Stimulated activated CD8-positive, alpha-beta memory T cell treated with anti-CD3 and anti-CD28 coated beads, Interleukin-4, amount 100 ng/mL, for 48 hours (primary cell): ENCODE measurements at places on chromosomes 5 and 9.

GRCh38 chr5:166961913-166962312 lies 1329.5 kb upstream of the WWC1 start:
- no peak for DNase-seq

DNA sequence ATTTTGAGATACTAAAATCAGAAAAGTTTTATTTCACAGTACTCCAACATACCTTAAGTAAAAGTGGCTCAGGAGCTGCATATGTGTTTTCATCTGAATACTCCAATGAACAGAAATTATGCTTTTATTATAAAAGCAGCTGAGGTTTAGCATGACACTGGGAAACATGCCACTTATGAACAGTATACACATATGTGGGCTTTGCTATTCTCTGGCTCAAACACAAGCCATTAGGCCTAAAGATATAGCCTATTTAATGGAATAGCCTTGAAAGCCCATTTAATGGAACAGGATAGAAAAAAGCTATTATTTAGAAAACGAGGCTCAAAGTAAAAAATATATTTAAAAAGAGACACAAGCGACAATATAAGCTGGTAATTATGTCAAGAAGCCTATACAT lies 74.1 kb downstream of the SLC38A9 start:
- no peak for DNase-seq

- DNase-seq: no peak
These were observed 8.1 kb downstream of the ARRDC3 start for GRCh38 chr5:91374893-91375520.

GRCh38 chr9:127640908-127641545 lies 28.9 kb downstream of the STXBP1 start:
- no peak for DNase-seq

- no peak for DNase-seq
These were observed 24.3 kb downstream of the ISOC1 start for GRCh38 chr5:129118826-129119225.

DNA sequence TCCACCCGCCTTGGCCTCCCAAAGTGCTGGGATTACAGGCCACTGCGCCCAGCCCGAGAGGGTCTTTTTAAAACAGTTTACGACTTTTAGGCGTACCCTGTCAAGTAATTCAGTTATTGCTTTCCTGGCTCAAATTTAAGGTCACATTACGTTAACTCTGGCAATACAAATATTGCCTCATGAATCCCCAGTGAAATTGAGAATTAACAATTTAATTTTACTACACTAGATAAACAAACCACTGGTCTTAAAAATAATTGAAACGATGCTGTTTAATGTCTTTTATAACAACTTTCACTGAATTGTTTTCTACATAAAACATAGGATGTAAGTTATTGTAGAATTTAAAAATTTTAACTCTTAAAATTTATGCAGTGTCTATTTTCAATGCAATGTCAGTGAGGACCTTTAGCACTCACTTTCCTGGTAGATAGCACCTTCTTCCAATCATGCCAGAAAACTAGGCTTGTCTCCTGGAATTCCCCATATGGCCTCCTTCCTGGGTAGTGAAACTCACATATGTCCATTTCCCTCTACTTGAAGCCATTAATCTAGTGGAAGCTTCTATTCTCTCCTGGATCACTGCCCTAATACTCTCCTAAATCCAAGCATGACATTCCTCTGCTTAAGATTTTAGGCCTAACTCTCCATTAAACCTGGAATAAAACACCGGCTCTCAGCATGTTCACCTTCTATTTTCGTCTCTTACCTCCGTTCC lies 13.5 kb downstream of the BASP1 start:
- no peak for DNase-seq

GRCh38 chr9:81822967-81823366 lies 105.3 kb upstream of the SPATA31D4 start:
- no peak for DNase-seq

- no peak for DNase-seq
These were observed 3.2 kb downstream of the OTP start for GRCh38 chr5:77635067-77635916.

- DNase-seq: no peak
These were observed 385.6 kb upstream of the ST8SIA4 start for GRCh38 chr5:101288633-101289032.

- no peak for DNase-seq
These were observed 1.6 kb downstream of the DCTN4 start for GRCh38 chr5:150757087-150757649.

GRCh38 chr9:129421371-129421770 lies 199.5 kb downstream of the C9orf50 start:
- no peak for DNase-seq

DNA sequence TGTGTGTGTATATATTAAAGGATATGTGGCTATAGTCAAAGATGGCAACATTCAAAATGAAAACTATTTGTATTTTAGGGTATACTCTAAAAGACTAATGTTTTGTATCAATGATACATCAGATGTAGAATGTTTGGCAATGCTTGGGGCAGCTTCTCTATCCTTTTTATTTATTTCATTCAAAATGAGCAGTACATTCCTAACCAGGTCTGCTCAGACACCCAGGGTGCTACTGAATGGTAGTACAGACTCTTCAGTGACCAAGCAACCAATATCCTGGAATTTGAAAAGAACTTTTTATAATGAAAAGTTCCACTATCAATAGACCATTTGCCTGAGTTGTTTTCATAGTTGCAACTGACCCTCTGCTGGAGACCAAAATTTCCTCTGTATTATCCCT lies 23.9 kb downstream of the MEGF9 start:
- no peak for DNase-seq

- no peak for DNase-seq
These were observed 30.0 kb upstream of the RICTOR start for GRCh38 chr5:39104221-39104620.

- DNase-seq: no peak
These were observed 20.8 kb downstream of the UGT3A2 start for GRCh38 chr5:36045895-36046294.

DNA sequence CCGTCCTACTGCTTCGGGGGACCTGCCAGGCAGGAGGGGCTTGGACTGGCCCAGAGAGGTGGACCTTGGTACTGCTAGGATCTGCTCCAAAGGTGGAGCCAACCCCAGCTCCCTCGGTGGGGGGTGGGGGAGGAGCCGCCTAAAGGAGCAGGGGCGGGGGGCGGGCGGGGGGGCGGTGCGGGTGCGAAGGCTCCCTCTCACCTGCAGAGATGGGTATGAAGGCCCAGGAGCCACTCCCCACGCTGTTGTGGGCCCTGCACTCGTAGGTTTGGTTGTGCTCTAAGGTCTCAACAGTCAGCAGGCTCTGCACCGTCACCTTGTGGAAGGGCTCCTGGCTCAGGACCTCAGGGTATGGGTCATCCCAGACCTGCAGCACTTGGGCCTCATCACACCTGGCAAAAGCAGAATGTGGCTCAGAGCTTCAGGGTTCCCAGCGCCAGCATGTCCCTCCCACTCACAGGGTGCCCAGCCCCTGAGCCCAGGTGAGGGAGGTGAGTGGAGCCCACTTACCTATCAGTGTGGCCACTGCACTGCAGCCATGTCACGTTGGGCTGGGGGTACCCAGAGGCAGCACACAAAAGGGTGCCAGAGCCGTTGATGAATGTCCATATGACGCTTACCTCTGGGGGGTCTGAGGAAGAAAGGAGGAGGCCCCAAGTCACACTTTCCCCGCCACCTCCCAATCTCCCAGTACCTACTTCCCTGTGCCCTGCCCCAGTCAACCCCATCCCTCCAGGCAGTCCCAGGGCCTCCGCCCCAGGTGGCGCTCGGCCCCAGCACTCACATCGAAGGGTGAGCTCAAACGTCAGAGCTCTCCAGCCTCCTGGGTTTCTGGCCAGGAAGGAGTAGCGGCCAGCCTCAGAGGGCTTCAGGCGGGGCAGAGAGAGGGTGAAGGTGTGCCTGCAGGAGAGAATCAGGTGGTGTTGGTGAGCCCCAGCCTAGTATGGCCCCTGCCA lies 16.4 kb downstream of the CSF1R start:
- no peak for DNase-seq

DNA sequence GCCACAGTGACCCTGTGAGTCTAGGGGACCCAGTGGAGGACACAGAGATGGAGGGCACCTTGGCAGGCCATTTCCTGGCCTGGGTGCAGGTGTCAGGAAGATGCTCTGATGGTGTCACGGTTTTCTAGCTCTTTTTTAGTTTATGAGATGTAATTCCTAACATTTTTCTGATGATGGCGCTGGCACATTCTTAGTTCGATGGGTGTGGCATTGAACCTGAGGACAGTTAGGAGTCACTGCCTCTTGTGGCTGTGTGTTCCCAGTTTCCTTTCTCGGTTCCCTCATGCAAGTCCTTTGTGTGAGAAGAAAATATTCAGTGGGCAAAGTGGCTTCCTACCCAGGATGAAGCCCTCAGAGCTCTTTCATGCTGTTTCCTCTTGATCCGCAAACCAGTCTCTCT lies 129.4 kb upstream of the ICE1 start:
- DNase-seq: no peak

GRCh38 chr5:79484731-79485130 lies 29.2 kb downstream of the HOMER1 start:
- no peak for DNase-seq

DNA sequence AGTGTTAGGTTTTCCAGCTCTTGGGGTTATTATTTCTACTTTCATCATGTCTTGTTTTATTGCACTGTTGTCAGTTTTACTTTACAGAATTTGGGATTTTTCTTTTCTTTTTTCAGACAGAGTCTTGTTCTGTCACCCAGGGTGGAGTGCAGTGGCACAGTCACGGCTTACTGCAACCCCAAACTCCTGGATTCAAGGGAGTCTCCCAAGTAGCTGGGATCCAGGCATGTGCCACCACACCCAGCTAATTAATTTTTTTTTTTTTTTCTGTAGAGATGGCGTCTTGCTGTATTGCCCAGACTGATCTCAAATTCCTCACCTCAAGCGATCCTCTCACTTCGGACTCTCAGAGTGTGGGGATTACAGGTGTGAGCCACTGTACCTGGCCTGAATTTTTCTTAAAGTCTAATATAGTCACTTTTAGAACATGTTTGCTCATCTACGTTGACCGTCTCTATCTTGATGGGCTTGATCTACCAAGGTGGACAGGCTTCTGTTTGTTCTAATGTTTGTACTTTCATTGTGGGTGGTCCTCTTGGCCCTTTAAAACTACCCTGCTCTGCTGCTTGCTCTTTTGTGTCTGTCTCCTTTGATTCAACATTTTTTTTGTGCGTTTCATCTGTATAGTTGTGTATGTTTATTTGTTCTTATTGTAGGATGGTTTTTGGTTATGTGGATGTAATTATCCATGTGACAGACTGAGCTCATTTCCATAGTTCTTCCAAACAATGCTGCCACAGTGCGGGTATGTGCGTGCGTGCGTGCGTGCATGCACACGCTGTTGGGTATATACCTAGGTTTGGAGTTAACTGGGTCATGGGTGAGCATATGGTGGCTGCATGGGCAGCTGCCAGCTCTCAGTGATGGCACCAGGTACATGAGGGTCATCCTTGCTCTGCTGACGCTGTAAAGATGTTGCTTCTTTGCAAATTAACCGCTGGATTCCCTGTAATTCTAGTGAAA lies 18.1 kb downstream of the PRRC2B start:
- no peak for DNase-seq

DNA sequence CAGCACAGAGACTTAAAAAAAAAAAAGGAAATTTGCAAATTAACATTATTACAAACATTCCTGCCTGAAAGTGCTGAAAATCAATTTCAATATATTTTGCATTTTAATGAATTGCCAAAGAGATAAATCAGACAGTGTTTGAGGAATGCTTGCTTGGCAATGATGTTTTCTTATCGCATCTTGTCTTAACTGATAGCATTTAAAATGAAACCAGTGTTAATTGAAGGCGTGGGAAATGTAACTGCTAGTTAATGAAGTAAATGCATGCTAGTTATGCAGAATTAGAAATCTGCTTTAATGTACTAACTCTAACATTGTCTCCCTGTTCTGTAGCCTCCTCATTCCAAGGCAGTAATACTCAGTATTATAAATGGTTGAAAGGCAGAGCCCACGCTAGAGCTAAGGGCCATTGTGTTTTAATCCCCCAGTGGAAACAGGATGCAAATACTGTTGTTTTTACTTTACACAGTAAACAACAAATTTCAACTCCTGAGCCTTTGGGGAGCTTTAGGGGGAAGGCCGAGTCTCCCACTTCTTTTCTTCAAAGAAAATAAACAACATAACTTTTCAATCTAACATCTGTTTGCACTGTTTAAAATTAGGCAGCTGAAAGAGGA lies 586.9 kb downstream of the TLE4 start:
- DNase-seq: no peak

DNA sequence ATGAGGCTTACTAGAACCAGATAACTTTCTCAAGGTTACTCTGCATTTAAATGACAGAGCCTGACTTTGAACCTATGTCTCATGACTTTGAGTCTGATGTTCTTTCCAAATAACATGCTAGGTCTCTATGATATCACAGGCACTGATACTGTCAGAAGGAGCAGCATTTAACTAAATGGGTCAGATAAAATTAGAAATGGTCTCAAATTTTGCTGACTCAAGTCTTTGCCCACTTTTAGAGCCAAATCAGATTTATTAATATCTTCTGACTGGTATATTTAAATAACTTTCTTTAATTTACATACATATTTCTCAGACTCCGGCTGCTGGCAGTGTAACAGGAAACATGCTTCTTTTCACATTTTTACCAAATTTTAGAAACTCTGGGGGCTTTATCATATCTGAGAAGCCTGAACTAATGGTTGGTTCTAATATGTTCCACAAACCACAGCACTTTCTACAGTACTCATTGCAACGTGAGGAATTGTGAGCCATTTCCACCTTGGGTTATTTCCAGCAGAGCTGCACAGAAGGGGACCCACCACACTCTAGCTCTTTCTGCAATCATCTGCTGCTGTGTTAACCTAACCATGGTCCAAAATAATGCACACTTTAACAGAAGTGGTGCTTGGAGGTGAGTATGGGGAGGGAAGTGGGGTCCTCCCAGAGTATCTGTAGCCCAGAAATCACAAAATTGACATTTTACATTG lies 79.2 kb downstream of the KCTD16 start:
- DNase-seq: no peak

GRCh38 chr9:109894921-109895758 lies 115.1 kb downstream of the PALM2AKAP2 start:
- peak; percentile 71 for DNase-seq

GRCh38 chr5:42994555-42995359 lies 45.4 kb downstream of the ANXA2R start:
- DNase-seq: peak; percentile 93

GRCh38 chr5:149869411-149869821 lies 75.2 kb downstream of the PDE6A start:
- DNase-seq: no peak

DNA sequence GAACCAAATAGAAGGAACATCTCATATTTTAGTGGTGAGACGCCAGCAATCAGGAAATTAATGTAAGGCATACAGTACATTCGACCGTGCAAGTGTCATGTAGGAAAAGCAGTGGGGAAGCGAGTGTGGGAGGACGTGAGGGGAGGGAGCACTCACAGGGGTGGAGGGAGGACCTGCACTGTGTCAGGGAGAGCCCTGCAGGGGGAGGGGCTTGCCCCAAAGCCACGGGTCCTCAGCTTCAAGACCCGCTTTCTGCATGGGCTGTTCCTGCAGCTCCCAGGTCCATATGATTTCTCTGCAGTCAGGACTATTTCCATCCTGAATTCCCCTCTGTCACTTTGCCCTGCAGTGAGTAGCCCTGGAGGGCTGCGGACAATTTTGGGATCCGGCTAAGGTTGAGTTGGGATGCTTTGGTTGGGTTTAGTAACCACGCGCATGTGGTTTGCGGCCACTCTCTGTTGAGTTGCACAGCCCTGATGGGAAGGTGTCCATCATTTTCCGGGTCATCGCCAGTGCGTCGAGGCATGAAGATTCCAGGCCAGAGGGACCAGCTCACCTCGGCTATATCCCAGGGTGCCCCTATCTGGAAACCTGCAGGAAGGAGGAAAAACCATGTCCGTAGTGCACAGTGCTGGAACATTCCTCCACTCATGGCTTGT lies 61.9 kb downstream of the IRX1 start:
- no peak for DNase-seq

- no peak for DNase-seq
These were observed 246.3 kb upstream of the MAP3K1 start for GRCh38 chr5:56569076-56569475.
